ENCODE measurements at places on chromosomes 4 and X.

DNA sequence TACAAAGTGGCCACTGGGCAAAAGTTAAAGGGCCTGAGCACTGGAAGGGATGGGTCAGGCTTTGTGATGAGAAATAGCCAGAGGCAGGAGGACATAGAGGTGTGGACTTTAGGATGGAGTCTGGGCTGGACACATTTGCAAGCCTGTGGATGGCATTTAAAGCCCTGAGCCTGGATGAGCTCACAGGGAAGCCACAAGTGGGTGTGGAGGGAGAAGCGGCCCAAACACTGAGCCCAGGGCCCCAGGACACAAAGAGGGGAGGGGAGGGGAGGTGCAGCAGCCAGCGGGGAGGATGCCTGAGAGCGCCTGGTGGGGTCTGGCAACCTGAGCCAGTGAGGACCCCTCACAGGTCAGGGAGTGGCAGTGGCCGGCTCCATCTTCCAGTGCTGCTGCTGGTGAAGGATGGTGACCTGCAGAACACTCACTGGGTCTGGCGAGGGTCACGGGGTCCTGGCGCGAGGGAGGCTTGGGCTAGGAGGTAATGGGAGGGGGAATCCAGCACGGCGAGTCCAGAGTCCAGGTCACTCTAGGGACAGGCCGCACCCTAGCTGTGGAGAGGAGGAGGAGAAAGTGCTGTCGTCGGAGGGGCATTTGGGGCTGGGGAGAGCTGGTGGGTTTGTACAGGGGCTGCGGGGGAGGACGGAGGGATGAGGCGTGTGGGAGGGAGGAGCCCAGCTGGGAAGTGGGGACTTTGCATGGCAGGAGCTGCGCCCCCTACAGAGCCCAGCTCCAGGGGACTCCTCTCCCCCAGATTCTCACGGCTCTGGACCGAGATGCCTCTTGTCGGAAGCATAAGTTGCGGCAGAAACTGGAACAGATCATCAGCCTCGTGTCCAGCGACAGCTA lies 7.0 kb downstream of the LAGE3 start:
- DNase-seq: no peak

GRCh38 chr4:152997771-152998487 lies 61.8 kb downstream of the FHDC1 start:
- no peak for DNase-seq

DNA sequence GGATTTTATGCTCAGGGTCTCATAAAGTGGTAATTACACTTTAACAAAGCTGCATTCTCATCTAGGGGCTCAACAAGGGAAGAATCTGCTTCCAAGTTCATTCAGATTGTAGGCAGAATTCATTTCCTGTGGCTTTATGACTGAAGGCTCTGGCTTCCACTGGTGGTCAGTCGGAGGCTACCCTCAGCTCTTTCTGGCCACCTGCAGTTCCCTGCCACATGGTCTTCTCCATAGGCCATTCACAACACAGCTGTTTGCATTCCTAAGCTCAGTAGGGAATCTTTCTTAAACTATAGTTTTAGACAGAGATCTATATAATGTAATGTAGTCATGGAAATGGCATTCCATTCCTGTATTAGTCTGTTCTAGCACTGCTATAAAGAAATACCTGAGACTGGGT lies 973.0 kb upstream of the SLIT2 start:
- no peak for DNase-seq

DNA sequence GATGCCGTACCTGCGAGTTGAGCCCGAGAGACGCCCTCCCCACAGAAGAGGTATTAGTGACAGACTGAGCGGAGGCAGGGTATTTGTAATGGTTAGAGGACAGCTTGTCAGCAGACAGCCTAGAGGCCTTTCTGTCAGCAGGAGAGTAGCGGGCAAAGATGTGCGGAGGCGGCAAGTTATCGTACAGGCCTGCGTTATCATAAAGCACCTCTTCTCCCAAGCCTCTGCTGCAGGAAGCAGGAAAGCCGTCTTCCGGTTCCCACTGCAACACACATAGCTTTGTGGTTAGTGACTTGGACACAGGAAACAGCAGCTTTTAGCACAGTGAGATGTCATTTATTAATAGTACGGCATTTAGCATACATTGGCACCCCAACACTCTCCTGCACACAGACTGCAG lies 158.3 kb downstream of the AFAP1 start:
- no peak for DNase-seq

- DNase-seq: no peak
Observed at GRCh38 chr4:86970447-86971354, 35.9 kb downstream of the AFF1 start.

- DNase-seq: no peak
Observed at GRCh38 chr4:154707877-154708276, 35.9 kb upstream of the LRAT start.

DNA sequence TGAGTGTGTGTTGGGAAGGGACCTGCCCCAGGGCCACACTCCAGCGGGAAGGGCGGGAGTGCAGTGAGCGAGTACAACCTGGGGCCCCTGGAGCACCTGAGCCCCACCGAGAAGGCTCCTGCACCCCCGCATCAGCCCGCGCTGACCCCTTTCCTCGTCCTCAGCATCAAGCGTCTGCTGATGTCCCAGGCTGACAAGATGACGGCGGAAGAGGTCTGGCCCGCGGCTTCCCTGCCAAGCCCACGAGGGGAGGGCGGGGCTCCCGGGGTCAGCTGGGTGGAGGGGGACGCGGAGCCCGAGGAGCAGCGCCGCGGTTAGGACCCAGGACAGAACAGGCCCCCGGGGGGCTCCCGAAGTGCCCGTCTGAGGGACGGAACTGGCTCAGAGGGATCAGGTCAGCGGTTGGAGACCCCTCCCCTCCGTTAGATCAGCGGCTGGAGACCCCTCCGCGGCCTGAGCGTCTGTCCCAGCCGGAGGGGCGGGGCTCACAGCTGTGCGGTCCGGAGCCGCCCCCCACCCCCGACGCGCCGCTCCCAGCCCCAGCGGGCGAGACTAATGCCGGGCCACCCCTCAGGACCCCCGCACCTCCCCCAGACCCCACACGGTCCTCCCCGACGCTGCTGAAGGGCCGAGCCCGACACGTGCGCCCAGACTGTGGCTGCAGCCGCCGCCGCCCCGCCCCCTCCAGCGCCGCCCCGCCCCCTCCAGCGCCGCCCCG lies 6.7 kb downstream of the MYL5 start:
- no peak for DNase-seq

DNA sequence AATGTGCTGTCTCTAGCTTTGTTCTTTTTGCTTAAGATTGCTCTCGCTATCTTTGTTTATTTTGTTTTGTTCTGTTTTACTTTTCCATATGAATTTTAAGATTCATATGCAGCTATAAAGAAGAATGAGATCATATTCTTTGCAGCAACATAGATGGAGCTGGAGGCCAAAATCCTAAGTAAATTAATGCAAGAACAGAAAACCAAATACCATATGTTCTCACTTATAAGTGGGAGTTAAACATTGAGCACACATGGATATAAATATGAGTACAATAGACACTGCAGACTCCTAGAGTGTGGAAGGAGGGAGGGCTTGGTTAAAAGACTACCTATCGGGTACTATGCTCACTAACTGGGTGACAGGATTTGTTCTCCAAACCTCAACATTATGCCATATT lies 237.8 kb downstream of the TRAM1L1 start:
- peak; percentile 86 for DNase-seq

All from NCI-H446 treated with DMSO at 0.1 percent for 48 hours (cell line).